ENCODE measurements at places on chromosomes 12 and 14.

DNA sequence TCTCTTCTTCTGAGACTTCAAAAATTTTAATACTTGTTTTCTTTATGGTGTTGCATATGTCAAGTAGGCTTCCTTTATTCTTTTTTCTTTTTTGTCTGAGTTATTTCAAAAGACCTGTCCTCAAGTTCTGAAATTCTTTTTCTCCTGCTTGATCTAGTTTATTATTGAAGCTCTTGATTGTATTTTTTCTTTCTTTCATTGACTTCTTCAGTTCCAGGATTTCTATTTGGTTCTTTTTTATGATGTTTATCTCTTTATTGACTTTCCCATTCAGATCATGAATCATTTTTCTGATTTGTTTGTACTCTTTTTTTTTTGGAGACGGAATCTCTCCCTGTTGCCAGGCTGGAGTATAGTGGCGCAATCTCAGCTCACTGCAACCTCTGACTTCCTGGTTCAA lies 34.1 kb downstream of the IFT43 start:
- no peak for DNase-seq

- DNase-seq: no peak
Measured at GRCh38 chr14:91891721-91892220, 24.4 kb upstream of the TC2N start.

DNA sequence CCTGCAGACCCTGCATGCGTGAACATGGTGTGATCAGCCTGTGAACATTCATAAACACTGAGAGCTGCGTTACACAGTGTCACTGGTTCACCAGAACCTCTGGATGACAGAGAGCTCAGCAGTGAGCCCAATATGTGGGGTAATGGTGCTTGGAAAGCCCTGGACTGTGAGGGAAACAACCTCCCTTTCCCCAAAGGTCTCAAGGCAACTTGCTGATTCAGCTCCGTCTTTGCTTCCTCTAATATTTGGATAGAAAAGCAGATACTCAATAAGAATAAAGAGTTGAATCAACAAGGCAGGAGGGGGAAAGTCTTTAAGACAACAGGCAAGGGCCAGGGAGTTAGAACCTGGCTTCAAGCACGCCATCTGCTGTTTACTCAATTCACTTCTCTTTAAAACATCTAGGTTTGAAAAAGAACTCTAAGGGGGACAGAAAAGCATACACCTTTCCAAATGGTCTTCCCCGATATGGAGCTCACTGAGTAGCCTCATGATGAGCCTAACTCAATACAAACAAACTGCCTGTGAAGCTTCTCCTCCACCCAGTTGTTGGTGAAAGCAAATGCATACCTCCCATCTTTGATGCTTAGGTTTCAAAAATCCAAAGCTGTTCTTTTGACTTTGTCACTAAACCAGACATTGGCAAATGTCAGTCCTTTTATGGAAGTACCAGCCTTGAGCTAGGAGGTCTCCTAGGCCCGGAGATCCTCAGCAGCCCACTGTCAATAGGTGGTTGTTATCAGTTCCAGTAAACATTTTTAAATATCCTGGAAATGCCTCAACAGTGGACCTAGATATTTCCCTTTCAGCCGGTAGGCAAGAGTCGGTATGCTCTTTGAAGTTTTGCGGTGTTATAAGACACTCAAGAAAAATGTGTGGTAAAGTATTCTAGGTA lies 76.1 kb downstream of the SAMD4A start:
- no peak for DNase-seq

GRCh38 chr12:62375603-62376002 lies 91.0 kb upstream of the MON2 start:
- DNase-seq: no peak

GRCh38 chr14:69327507-69327906 lies 67.5 kb downstream of the GALNT16 start:
- peak; percentile 41 for DNase-seq

- DNase-seq: no peak
Measured at GRCh38 chr14:57704763-57705162, 161.1 kb downstream of the SLC35F4 start.

DNA sequence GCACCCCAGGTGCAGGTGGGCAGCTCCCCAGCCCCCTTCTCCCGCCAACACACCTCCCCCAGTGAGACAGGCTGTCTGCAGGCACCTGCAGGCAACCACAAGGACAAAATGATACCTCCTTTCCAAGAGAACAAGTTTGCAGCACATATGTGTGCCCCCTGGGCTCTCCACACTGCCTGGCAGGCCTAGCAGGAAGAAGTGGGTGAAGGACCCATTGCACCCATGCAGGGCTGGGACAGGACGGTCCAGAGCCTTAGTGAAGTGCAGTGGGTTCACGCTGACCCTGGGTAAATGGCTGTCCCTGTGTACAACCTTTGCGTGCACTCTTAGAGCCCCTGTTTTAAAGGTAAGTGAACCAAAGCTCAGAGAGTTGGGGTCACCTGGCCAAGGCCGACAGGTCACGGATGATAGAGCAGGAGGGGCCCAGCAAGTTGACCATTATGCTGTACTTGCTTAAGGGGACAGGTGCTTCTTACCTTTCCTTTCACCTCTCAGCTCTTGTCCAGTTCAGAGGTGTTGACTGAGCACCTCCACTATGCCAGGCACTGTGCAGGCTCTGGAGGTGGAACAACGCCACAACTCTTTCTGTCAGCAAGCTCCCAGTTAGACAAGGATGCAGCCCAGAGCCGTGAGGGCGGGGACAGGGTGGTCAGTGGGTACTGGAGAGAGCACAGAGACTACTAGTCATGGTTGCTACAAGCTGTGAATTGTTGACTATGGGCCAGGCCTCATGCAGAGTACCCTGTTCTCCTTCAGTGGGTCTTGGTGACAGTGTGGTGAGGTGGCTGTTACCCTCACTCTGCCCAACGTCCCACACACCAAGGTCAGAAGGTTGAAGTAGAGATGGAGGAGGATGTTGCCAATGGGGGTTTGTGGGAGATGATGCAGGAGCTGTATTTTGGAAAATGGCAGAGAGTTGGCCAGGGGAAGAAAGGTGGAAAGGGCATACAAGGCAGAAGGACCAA lies 125.9 kb downstream of the PAPOLA start:
- DNase-seq: peak; percentile 67

DNA sequence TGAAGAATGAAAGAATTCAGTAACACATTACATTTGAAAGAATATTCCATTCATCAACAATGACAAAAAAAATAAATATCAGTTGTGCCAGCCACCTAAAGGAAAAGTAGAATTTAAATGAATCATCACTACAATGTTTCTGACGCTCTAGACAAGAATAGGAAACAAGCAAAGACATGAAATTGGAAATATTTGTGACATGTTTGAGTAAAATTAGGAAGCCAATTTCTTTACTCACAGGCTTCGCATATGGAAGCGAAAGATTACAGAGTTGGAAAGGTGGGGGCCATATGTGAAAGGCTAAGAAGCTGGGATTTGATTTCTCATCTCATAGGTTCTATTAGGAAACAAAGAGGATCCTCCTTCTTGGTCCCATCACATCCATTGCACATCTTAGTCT lies 279.0 kb downstream of the IPO8 start:
- DNase-seq: no peak

GRCh38 chr12:3998968-3999792 lies 126.0 kb upstream of the PARP11 start:
- no peak for DNase-seq

DNA sequence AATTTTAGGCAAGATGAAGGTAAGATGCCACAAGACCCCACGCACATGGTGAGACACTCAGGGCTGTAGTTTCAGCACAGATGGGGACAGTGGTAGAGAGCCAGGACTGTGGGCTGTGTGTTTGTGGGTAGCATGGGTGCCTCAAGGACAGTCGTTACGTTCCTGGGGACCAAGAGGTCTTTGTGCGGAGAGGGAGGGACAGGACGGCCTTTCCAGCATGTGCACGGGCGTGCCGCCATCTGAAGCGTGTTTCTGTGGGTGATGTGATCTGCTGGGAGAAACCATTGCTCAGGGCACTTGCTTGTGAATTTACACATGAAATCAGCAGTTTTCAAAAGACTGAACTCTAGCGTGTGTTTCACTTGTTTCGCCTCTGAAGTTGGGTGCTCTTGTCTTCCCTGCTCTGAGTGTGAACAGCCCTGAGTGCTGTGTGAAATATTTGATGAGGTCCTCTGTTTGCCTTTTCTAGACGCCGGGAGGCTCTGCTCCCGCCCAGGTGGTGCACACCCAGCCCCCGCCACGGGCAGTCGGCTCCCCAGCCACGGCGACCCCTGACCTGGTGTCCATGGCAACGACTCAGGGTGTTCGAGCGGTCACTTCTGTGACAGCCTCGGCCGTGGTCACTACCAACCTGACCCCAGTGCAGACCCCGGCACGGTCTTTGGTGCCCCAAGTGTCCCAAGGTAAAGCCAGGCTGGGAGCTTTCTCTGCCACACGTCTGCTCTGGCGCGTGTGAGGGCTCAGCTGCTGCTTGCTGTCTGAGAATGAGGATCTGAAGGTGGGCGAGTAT lies 82.3 kb downstream of the DDX51 start:
- no peak for DNase-seq

DNA sequence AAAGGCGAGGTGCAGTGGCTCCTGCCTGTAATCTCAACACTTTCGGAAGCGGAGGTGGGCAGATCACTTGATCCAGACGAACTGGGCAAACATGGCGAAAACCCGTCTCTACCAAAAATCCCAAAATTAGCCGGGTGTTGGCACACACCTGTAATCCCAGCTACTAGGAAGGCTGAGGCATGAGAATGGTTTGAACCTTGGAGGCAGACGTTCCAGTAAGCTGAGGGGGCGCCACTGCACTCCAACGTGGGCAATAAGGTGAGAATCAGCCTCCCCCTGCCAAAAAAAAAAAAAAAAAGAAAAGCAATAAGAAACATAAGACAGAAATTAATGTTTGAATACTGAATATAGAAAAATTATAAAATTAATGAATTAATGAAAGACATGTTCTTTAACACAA lies 928.7 kb downstream of the LRFN5 start:
- no peak for DNase-seq

GRCh38 chr12:20601668-20602280 lies 93.4 kb upstream of the SLCO1C1 start:
- DNase-seq: no peak

DNA sequence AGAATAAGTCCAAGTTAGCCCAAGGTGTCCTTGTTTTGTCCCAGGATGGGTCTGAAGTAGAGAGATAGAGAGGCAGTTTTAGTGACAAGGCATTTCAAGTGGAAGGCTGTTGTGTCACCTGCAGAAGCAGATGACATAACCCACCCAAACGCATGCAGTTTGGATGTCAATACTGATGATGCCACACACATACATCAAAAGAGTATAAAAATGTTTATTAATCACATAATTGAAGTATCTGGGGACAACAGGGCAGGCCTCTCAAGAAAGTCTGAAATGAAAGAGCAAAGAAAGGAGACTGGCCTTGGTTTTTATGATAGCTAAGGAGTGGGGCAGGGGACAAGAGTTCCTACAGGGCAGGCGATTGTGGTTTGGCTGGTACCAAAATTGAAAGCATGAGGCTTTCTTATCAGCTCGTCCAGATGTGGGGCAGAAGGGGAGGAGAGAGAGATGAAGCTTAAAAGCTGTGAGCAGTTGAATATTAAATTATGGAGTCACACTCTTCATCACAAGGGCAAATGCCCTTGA lies 78.4 kb upstream of the TSPAN8 start:
- no peak for DNase-seq

DNA sequence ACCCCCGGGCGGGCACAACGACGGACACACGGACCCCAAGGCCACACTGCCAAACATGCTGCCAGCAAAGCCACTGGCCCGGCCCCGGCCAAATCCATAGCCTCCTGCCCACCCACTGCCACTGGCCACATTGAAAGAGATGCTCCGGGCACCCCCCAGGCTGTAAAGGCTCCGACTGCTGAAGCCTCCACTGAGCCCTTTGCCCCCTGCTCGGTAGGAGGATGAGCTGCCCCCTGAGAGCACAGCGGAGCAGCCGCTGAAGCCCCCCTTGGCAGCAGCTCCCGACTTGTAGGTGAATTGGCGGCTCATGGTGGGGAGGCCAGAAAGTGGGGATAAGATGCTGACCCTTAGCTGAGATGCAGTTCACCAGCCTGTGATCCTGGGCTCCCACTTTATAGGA lies at the start of gene KRT73:
KRT73 (minus strand) TSS at position 344 of the 400 bp plus-strand sequence; CDS start at position 309, 35 bp downstream.
- DNase-seq: no peak

- no peak for DNase-seq
Measured at GRCh38 chr12:51904951-51905470, 2.3 kb upstream of the ACVRL1 start.

GRCh38 chr14:105353136-105353535 lies 38.6 kb downstream of the PACS2 start:
- no peak for DNase-seq

GRCh38 chr12:81209012-81209411 lies 131.1 kb downstream of the ACSS3 start:
- DNase-seq: no peak

DNA sequence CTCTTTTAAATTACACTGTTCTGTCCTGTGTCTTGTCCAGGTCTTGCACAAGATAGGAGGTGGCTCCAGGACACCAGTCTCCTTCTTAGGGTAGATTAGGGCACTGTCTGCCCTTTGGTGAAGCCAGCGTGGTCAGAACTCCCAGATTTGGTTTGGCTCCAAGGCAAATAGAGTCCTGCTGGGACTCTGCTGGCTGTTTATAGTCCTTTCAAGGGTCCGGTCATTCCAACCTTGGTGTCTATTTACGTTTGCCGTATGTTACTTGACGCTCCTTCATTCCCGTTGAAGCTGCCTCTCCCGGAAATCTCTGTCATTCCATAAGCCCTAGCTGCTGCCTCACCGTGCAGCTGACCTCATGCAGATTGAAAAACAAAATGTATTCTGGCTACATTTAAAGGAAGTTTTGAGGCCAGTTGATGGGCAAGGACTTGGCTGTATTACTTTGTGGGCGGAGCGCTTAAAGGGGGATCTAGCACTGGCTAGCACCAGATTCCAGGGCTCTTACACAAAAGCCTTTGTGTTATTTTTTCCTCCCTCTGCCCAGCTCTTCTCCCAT lies 180.6 kb downstream of the AKAP6 start:
- peak; percentile 70 for DNase-seq

DNA sequence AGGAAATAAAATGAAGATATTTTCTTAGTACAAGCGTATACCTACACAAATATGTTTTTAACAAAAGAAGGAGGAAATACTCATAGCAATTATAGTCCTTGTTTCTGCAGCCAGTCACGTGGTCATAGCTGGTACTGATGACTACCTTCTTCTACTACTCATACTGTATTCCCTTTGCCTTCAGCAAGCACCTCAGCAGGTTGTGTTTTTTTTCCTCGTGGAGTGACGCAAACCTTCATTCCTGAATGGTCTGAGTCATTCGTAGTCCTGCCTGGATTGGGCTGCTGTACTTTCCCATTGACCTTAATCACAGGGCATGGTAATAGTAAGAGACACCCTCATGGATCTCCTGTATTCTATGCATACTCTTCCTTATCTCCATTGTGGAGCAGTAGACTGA lies 25.7 kb upstream of the SLC16A7 start:
- no peak for DNase-seq

DNA sequence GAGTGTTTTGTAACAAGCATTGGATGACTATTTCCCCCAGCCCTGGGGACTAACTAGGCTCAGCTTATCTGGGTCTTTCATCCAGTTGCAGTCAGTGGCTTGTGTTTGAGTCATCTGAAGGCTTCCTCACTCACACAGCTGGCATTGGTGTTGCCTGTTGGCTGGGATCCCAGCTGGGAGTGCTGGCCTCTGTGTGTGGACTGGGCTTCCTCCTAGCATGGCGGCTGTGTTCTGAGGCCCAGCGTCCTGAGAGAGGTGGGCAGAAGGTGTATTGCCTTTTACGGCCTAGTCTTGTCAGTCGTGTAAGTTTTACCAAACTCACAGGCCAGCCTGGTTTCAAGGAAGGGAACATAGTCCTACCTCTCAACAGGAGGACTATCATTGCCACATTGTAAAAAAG lies 28.3 kb upstream of the PPP2R5C start:
- peak; percentile 40 for DNase-seq
